ENCODE measurements at places on chromosomes 1 and 21. TPM values are rescaled to one million over a fixed set of nuclear protein-coding genes. Genes with fewer than 3 reads are reported as not detected.

DNA sequence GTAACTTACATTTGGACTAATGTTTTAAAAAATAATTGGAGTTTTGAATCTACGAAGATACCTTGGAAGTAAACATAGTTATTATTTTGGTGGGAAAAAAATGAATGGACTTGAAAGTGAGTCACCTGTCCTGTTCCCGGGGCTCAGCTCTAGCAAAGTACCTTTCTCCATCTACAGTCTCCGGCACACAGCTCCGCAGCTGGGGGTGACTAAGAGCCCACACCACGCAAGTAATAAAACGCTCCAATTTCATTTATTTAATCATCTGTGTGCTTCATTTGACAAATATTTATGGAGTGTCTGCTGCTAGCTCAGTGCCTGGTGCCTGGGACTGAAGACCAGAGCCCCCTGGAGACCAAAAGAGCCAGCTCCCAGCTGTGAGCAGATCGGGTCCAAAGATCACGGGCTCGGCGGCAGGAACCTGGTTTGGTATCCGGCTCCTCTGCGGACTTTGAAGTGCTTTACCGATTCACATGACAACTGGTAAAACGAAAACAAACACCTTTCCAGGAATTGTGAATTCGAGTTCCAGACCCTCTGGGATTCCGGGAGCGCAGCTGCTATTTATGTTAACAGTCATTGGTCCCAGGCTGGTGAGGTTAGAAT is 1.7 kb upstream of the RIPK4 start:
- DNase-seq = peak; percentile 15

- no peak for DNase-seq
Observed at GRCh38 chr1:168202941-168203654, 22.7 kb upstream of the SFT2D2 start.

- no peak for DNase-seq
Observed at GRCh38 chr1:174956976-174957375, 42.8 kb upstream of the CACYBP start.

The SPRR2G gene
- total RNA-seq = not detected

The C1orf226 gene
- total RNA-seq = 0.05 TPM

Measured in naive thymus-derived CD4-positive, alpha-beta T cell (primary cell).